ENCODE measurements at places on chromosomes 1 and 21.

DNA sequence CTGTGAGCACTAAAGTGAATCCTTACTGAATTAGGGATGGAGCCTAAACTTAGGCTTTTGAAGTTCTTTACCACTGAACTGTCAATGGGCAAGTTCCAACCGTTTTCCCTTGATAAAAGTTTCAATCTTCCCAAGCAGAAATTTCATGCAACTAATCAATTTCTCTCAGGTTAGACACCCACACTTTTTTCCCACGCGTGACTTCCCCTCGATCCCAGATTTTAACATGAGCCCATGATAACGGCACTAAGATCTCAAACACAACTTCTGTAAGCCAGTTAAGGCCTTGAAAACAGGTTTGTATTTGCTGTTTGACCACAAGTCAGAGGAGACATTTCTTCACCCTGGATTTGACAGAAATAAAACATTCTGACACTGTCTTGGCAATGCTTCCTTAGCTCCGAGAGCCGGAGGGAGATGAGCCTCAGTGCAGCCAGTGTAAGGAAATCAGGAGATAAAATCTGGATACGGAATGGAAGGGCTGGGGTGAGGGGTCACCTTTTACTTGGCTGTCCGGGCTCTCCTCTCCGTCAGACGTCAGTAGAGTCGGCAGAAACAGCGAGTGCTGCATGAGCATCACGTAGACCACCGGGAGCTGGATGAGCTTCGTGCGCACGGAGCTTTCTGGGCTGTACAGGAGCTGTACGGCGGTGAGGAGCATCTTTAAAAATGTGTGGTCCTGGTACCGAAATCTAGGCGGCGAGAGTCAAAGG is 39.7 kb downstream of the MRAP start:
- no peak for DNase-seq

DNA sequence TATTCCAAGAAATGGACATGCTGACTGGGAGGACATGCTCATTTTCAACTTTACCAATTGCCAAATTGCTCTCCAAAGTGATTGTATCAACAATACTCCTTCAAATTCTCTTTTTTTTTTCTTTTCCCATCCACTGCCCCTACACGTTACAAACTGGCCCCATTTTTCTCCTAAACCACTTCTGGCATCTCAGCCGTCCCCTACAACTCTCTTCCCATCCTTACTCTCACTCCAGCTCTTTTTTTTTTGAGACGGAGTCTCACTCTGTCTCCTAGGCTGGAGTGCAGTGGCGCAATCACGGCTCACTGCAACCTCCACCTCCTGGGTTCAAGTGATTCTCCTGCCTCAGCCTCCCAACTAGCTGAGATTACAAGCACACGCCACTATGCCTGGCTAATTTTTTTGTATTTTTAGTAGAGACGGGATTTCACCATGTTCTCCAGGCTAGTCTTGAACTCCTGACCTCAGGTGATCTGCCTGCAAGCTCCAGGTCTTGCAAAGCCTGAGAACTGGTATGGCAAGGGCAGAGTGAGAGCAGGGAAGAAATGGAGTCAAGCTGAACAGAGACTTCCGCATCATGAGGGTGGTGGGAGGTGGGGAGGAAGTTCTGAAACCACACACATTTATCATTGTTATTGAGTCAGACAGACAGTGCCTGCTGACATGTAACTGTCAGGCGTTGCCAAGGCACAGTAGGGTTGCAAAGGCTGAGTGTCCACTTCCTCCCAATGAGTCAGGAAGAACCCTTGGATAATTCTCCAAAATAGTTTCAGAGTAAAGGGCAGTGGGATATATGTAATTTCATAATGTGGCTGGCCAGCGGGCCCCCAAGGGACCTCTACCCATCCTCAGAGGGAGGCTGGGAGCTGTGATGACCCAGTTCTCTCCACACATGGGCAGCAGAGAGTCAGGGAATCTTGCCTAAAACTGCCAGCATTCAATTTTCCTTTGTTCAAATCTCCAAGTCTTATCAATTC is 17.4 kb downstream of the CELA3A start:
- no peak for DNase-seq

DNA sequence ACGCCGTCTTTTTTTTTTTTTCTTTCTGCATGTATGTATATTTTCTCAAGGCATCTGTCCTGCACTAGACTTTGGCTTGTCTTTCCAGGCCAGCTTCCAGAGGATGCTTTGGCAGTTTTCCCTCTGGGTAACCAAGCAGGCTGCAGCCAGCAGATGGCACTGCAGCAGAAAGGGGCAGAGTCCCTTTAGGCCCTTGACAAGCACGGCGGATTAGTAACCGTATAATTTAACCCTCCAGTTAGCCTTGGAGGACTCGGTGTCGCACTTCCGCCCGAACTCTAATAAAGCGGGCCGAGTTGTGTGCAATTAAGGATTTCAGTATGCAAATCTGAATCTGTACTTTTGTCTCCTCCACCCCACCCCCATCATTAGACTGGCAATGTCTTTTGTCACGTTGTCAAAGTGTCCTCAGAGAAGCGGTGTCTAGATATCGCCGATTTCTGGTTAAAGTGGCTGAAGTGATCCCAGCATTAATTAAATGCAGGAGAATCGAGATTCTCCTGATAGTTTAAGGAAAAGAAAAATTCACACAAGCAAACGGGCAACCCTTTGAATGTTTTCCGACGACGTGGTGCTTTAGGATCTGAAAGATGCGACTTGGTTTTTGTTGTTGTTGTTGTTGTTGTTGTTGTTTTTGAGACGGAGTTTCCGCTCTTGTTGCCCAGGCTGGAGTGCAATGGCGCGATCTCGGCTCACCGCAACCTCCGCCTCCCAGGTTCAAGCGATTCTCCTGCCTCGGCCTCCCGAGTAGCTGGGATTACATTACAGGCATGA is 1.1 kb upstream of the TMEM167B start:
- peak; percentile 36 for DNase-seq

GRCh38 chr1:213779228-213779627 is 208.5 kb upstream of the PROX1 start:
- no peak for DNase-seq

- no peak for DNase-seq
Measured at GRCh38 chr1:94719926-94720793, 100.0 kb upstream of the SLC44A3 start.

GRCh38 chr1:219461981-219462400 is 150.9 kb downstream of the ZC3H11B start:
- no peak for DNase-seq

DNA sequence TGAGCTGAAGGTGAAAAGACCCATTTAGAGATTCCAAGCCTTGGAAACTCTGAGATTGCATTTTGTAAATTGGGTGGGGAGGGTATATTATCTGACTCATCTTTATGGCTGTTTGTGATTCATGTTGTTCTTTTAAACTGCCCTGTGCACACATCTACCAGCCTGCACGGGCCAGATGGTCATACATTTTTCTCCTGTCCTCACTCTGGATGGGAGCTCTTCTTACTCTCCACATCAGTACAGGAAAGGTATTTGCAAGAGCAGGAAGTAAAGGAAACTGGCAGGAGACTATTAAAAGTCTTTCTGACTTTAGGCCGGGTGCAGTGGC is 14.3 kb upstream of the NMNAT2 start:
- no peak for DNase-seq

Data from stimulated activated CD8-positive, alpha-beta memory T cell treated with anti-CD3 and anti-CD28 coated beads, Interleukin-2, amount 100 ng/mL, for 48 hours (primary cell).